Stimulated activated CD4-positive, alpha-beta T cell treated with anti-CD3 and anti-CD28 coated beads, Interleukin-15, amount 100 ng/mL, for 24 hours (primary cell): ENCODE measurements at places on chromosomes 12 and 14.
A peak's percentile ranks its signal among the peaks of the same experiment; 100 is the strongest.

- peak; percentile 66 for DNase-seq
Measured at GRCh38 chr12:49671031-49671765, 36.0 kb downstream of the FMNL3 start.

GRCh38 chr12:6390084-6390799 is 6.3 kb downstream of the LTBR start:
- no peak for DNase-seq

- DNase-seq, result no peak
Measured at GRCh38 chr12:4584281-4584680, 22.3 kb downstream of the DYRK4 start.

GRCh38 chr14:34502001-34502400 is 37.5 kb downstream of the EAPP start:
- no peak for DNase-seq

DNA sequence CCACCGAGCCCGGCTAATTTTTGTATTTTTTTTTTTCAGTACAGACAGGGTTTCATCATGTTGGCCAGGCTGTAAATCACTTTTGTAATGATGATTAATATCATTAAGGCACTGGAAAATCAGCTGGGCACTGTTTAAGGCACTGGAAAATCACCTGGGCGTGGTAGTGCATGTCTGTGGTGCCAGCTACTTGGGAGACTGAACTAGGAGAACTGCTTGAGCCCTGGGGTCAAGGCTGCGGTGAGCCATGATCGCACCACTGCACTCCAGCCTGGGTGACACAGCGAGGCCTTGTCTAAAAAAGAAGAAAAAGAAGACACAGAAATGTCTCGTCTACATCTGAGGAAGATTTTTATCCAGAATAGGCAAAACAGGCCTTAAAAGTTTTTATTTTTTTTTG is 12.7 kb downstream of the SLC11A2 start:
- DNase-seq, result no peak

GRCh38 chr12:47987411-47988072 is 16.7 kb downstream of the COL2A1 start:
- DNase-seq, result no peak

DNA sequence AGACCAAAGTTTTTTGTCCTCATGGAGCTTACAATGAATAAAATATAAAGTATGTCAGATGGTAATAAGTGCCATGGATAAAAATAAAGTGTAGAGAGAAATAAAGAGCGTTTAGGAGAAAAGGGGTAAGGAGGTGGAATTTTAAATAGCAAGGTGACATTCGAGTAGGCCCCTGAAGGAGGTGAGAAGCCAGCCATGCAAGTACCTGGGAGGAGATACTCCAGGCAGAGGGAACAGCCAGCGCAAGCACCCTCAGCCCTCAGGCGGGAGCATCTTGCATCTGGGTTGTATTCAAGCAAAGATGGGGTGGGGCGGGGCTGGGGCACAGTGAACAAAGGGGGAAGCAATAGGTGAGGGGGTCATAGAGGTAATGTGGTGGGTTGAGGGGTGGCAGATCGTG is 4.3 kb downstream of the TBC1D30 start:
- no peak for DNase-seq

GRCh38 chr14:63860146-63860545 is 7.3 kb downstream of the SYNE2 start:
- no peak for DNase-seq

- DNase-seq, result no peak
Measured at GRCh38 chr14:34835312-34835711, 39.8 kb downstream of the BAZ1A start.

DNA sequence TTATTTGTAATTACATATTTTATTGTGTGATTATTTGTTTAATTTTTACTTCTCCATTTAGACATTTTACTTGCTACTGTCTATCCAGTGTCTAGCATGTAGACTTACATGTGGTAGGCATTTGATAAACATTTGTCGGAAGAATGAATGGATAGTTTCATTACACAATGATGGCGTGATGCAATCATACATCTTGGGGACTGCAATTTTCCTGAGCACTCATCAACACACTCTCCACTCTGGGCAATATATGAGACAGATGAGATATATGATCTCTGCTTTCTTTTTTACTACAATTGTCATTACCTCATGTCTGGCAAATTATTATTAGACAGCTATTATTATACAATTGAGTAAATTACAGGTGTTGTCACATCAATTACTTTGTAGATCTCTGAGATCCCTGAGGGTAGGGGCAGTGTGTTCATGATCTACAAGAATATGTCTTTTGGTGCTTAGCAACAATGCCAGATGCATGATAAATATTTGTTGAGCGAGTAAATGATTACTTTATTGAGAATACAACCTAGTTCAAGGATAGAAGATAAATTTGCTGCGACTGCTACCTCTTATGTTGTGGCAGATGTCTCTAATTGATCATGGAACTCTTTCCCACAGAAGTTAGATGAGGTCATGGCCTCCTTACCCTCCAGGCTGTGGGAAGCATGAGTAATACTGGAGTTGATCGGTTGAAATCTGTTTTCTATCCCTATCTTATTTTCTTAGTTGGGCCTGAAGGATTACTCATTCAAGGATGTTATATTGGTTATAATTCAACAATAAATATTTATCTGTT is 416.0 kb downstream of the LRIG3 start:
- DNase-seq, result no peak

DNA sequence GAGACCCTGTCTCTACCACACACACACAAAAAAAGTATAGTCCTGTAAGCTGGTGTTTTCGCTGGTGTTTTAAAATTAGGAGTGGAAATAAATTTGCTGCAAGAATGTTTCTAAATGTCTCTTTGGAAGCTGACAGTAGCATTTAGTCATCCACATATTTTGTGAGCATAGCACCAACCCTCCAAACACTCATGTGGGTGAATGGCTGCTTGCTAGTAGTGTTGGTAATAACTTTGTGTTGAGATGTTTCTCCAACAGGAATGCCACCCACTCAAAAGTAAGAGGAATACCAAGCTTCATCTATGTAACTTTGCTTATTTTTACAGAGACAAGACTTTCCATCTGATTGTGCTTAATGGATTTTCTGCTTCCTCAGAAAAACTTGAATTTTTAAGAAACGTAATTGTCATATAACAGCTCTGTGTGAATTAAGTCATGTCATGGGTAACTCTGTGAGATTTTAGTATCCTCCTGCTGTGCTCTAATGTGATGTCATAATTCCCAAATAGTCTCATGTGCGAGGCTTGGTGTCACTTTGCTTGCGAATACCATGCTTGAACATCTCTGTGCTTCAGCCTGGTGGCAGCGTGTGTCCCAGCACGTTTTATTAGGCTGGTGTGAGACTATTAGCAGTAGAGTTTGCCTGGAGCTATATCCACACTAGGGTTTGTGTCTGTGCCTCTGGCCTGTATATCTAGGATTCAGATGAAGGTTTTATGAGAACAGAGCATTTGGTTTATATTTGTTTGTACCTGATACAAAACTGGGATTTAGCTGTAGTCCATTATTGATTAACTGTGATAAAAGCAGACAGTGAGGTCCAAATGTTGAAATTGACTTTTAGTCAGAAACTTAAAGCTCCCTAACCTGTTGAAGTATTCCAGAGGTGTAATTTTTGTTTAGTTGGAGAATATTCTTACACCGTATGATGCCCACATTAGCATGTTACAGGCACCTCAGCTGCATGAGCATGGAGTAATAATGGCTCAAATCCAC is 80.5 kb downstream of the FBXW8 start:
- no peak for DNase-seq

- DNase-seq, result no peak
Measured at GRCh38 chr12:86249851-86250250, 6.3 kb downstream of the MGAT4C start.

- peak; percentile 79 for DNase-seq
Measured at GRCh38 chr14:98182393-98183055, 1089.5 kb downstream of the BCL11B start.

DNA sequence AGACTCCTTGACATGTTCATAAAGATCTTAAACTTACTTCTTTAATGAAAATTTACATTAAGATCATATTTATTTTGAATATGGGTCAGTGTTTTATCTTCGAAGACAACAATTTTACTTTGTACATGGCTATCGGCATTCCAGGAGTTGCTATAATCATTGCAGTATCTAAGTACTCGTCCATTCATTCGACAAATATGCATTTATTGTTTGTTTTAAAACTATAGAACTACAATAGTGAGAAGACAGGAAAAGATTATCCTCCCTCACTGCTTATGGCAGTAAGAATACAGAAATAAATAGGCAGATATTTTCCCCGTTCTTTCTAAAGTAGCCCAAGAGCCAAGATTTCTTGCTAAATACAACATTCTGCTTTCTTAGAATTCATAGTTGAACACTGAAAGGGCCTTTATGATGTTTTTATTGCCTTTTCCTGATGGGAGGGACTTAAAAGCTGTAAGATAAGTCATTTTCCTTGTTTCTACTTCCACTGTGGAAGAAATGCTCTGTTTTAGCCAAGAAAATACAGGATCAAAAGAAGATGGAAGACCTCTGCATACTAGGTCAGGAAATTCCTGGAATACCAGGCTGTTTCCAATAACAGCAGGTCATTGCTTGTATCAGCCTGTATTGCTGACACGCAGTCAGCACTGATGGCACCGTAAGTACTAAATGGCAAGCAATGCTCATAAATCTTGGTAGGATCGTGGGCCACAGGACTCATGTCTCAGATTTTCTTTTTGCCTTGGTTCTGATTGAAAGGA is 521.0 kb upstream of the ATP2B1 start:
- no peak for DNase-seq
